NCI-H2227 treated with DMSO at 0.1 percent for 48 hours (cell line): ENCODE measurements at places on chromosomes 5 and 9.
A peak's percentile ranks its signal among the peaks of the same experiment; 100 is the strongest.

- no peak for DNase-seq
Observed at GRCh38 chr9:94951324-94952135, 225.0 kb downstream of the AOPEP start.

DNA sequence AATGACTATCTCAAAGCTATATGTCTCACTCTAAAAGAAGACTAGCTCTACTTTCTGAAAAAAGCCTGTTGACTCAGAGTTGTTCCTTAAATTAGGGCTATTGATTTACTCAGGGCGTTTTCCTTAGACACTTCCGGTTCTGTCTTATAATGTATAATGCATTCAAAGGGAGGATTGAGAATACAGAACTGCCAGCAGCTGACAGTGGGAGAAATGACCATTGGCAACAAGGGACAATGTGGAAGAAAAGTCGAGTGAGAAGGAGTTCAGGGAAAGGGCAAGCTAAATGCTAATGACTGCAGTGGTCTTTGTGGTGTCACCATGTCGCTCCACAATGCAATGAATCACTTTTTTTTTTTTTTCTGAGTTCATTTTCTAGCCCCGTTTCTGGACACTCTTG is 65.7 kb upstream of the ANKH start:
- DNase-seq = no peak

DNA sequence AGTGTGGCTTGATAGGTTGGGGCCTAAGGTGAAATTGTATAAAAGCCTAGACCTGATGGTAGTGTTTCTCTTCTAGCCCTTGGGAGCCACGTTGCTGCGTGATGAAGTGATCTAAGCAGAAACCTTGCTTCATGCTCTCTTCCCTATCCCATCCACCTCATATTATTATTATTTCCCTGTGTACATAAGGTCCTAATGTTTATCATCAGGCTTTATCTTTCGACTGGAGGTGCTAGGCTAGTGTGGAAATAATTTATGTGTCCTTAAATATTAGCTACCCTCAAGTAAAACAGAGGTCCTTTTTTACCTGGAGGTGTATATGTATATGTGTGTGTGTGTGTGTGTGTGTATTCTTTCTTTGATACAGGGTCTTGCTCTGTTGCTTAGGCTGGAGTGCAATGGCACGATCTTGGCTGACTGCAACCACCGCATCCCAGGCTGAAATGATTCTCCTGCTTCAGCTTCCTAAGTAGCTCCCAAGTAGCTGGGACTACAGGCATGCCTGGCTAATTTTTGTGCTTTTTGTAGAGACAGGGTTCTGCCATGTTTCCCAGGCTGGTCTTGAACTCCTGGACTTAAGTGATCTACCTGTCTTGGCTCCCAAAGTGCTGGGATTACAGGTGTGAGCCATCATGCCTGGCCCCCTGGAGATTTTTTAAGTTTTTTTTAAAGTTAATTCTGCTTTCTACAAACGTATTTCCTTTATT is 3.7 kb downstream of the UGCG start:
- DNase-seq = no peak

GRCh38 chr5:73940026-73940425 is 314.0 kb downstream of the ARHGEF28 start:
- no peak for DNase-seq

DNA sequence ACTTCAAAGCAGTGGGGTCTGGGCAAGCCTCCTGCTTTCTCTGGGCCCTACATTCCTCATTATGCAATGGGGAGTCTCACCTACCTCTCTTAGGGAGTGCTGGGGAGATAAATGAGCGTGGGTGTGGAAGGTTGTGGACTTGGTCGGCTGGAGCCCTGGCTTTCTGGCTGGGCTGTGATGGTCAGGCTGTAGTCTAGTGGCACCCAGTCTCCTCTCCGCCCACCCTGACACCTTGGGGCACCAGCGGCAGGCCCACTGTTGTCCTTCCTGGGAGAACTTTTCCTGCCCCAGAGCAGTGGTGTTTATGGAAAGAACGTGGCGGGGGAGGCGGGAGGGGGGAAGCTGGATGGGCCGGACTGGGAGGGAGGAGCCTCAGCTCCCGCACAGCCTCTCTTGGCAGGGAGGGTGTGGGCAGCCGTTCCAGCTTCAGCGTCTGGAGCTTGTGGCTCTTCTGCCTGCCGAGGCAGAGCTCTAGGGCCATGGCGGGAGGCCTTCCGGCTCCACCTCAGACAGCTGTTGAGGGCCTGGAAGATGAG is 4.1 kb downstream of the PTGS1 start:
- peak; percentile 2 for DNase-seq

GRCh38 chr5:35488055-35488454 is 129.6 kb upstream of the SPEF2 start:
- no peak for DNase-seq

- DNase-seq = no peak
Observed at GRCh38 chr5:9498541-9499497, 47.1 kb downstream of the SEMA5A start.

DNA sequence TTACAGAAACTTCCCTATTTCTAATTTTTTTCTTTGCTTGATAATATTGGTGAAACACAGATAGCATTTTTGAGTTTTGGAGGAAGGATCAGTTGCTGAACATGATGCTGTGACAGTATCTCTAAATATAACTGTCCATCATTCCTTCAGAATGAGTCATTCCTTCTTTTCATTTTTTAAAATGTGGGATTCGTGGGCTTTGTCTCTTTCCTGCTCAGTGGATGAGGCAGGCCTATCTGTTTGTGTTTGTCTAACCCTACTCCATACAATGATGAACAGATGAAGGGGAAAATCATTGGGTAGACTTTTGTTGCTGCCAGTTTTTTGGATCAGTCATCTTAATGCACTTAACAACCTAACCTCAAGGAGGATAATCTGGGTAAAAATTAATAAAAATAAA is 15.7 kb upstream of the OR13C8 start:
- DNase-seq = no peak

DNA sequence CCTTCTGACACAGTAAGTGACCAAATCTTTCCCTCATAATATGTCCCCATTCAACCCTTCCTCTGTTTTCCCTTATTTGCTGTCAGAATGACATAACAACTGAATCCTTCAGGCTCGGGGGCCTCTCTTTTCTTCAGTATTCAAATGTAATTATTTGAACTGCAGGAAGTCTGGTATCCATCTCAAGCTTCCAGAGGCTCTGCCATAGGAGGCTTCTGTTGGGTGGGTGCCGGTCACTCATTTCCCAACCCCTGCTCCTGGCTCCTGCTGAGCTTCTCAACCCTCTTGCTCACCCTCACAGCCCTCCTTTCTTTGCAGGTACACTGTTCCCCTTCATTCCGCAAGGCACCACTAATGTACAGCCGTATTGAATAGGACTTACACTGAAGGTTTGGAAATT is 151.8 kb upstream of the MAP3K1 start:
- DNase-seq = no peak

DNA sequence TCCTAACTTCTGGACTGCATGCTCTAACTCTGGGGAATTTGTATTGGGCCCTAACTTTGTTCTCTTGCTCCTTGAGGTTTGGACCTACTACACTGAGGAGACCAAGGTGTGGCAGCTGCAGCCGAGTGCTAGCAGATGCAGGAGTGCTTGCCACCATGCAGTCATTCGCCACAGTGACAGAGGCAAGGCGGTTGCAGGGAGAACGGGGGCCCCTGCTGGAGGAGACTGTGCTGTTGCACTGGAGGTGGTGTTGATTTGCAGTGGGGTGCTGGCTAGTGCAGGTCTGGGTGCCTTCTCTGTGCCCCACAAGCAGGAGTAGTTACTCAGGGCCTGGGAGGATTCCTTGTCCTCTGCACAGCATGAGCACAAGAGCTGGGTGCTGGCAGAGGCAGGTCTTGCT is 22.4 kb upstream of the DIRAS2 start:
- no peak for DNase-seq

- DNase-seq = no peak
Observed at GRCh38 chr9:111789881-111790280, 4.9 kb downstream of the SHOC1 start.

GRCh38 chr5:67206929-67207328 is 10.3 kb upstream of the CD180 start:
- no peak for DNase-seq
